ENCODE measurements at places on chromosomes 12 and 14. TPM values are rescaled to one million over a fixed set of nuclear protein-coding genes. Genes with fewer than 3 reads are reported as not detected.

PRIMA1 gene
- total RNA-seq = 1.0 TPM

GRCh38 chr12:12859690-12860089 lies 31.7 kb upstream of the GPRC5A start:
- no peak for DNase-seq

PRH2 gene
- total RNA-seq = 0.68 TPM

PIWIL1 gene
- total RNA-seq = 0.09 TPM

DNA sequence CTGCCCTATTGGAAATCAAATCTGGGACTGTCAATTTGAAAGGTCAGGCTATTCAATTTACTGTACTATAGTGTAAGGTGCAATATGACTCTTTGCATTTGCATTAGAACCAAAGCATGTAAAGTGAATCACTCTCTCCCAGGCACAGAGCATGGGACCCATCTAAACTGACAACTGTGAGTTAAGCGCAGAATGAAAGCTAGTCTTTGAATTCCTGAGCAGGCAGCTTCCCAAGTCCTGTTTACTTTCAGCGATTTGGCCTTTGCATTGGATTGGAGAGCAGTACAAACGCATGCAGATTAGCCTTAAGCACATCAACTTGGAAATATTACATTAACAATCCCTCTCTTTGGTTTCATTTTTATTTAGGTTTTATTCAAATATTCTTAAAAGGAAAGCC lies 74.6 kb downstream of the RERG start:
- no peak for DNase-seq

DNA sequence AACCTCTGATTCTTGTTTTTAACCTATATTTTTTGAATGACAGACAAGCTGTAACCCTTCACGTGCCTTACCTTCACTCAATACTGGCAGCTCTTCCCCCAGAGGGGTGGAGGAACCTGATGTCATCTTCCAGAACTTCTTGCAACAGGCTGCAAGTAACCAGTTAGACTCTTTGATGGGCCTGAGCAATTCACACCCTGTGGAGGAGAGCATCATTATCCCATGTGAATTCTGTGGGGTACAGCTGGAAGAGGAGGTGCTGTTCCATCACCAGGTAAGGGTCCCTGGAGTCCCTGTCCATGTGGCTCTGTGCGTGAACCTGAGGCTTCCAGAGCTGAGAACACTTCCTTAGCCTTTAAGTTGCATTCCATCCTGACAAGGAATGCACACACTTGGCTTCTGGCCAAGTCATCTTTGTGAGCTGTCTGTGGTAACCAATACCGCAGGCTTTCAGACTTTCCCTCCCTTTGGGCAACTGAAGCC lies 22.7 kb downstream of the TRAFD1 start:
- no peak for DNase-seq

DNA sequence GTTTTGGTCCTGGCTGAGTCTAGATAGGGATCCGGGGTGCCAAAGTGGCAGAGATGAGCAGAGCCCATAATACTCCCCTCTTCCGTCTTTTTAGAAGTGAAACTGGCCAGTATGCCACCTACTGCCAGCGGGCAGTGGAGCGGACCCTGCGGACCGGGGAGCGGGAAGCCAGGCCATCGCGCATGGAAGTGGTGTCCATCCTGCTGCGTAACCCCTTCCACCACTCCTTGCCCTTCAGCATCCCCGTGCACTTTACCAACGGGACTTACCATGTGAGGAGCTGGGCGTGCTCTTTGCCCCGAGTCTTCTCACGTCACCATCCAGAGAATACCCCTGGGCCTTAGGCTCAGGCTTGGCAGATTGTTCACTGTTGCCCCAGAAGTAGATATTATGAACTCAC lies 21.0 kb downstream of the PIGH start:
- no peak for DNase-seq

- DNase-seq = no peak
Measured at GRCh38 chr12:68267892-68268396, 14.5 kb upstream of the IL22 start.

GRCh38 chr14:80278293-80279023 lies 67.2 kb upstream of the DIO2 start:
- DNase-seq = no peak

PIANP gene
- not detected for total RNA-seq

DNA sequence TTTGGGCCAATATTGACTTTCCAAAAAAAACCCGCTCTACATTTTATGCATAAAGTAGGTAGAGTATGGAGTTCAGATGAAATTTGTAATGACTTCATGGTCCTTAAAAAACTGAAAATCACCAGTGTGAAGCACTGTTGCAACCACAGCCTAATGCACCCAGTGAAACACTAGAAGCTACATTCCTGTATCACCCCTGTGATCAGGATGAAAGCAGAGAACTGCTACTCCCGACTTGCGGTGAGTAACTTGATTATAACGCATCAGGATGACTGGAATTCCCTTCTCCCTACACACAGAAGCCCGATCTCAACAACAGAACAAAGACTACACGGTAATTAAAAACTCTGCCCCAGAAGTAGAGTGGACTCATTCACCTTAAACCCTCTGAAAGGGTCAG lies 33.8 kb downstream of the SPTB start:
- no peak for DNase-seq

DNA sequence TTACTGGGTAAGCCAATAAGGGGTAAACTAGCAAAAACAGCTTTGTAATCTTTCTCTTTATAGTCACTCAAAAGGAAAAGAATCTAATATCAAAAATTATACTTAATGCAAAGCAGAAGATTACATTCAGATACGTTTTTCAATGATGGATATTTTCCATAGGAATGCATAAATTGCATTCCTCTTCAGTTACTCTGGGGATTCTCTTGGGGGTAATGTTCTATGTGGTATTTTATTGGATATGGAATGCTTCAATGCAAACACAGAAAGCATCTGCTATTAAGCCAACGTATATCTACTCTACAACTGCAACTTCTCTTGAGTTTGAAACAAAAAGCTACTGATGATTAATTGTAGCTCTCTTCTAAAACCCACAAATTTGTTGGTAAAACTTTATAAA lies 106.0 kb downstream of the SLC41A2 start:
- no peak for DNase-seq

GRCh38 chr14:71341156-71341555 lies 433.9 kb downstream of the PCNX1 start:
- DNase-seq = no peak

GUCY2C gene
- total RNA-seq = not detected
